ENCODE measurements at places on chromosomes 11 and 22.

DNA sequence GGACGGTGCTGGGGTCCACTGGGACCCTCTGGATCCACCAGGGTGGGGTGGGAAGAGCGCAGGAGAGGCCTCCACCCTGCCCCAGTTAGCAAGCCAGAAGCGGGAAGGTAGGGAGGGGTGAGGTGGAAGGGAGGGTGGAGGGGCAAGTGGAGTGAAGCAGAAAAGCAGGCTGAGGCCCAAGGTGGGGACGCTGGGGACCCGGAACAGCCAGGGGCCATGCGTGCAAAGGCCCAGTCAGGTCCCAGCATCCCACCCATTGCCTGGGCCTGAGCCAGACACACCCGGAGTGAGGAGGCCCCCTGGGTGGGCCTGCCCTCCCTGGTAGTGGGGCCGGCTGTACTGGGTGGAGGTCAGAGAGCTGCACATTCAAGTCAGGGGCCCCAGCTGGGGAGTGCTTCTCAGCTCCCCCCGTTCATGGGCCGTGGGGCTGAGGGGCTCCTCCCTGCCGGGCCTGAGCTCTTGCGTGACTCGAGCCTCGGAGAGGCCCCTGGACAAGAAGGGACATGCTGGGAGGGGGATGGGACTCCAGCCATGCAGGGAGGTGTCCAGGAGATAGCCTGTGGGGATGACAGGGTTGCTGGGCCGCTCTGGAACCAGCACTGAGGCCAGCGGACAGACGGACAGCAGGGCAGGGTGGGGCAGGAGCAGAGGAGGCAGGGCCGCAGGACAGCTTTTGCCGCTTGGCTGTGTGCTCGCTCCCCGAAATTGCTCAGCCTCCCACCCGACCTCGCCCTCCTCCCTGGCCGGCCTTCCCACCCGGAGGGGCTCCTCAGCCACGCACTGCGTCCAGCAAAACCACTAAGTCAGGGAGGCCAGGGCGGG, 7.7 kb downstream of the TNNT3 start:
- DNase-seq = no peak

DNA sequence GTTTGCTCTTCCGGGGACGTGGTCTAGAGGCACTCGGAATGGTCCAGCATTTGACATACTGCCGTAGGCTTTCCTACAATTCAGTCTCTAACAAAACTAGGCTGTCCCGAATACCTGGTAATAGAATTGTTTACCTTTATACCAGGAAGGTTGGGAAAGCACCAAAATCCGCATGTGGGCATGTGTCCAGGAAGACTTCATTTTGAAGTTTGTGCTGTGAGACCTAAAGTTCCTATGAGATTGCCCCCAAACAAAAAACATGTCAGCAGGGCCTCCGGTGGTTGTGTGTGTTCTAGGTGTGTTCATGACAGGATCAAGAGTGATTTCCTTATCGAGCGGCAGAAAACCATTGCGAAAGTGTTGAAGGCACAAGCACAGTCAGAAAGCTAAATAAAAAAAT, 26.1 kb downstream of the HSPA8 start:
- DNase-seq = no peak

- DNase-seq = no peak
Measured at GRCh38 chr11:35583126-35583525, 35.1 kb upstream of the FJX1 start.

- no peak for DNase-seq
Measured at GRCh38 chr11:117557361-117557760, 229.7 kb downstream of the CEP164 start.

DNA sequence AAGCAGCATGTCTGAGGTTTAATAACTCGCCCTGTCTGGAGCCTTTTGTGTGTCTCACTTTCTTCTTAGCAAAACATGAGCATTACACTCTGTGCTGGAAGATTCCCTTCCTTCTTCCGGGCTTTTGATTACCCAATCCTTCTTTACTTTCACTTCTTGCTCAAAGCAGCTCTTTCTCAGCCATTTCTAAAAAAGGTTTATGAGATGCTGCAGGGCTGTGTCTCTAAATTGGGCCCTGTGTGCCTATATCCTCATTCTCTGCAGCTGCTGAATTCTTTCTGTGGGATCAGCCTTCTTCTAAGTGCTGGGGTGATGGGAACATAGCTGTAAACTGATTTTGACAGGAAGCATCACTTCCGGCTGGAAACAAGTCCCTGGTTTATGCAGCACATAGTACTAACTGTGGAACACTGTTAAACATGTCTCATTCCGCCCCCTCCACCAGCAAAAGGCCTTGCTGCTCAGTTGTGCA, 71.8 kb downstream of the PIWIL4 start:
- DNase-seq = peak; percentile 33

DNA sequence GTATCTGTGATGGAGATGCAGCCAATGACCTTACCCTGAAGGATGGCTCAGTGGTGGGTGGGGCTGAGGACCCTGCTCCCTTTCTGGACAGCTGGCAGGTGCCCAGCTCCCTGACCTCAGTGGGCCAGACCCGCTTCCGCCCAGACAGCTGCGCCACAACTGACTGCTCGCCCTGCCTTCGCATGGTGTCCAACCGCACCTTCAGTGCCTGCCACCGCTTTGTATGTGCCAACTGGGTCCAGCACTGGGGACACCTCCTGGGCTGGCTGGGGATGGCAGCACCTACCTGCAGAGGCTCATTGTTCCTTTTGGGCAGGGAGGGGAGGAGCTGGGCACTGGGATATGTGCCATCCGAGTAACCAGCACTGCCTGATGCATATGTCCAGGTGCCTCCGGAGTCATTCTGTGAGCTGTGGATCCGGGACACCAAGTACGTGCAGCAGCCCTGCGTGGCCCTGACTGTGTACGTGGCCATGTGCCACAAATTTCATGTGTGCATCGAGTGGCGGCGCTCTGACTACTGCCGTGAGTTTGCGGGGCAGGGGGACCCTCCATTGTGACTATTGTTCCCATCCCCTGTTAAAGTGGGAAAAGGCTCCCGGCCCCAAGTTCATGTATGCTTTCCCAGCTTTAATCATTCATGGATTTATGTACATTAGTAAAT, 84.8 kb downstream of the OTOG start:
- no peak for DNase-seq

- DNase-seq = no peak
Measured at GRCh38 chr22:21044931-21045584, 688 bp upstream of the LRRC74B start.

- no peak for DNase-seq
Measured at GRCh38 chr11:27230192-27230572, 132.8 kb downstream of the CCDC34 start.

DNA sequence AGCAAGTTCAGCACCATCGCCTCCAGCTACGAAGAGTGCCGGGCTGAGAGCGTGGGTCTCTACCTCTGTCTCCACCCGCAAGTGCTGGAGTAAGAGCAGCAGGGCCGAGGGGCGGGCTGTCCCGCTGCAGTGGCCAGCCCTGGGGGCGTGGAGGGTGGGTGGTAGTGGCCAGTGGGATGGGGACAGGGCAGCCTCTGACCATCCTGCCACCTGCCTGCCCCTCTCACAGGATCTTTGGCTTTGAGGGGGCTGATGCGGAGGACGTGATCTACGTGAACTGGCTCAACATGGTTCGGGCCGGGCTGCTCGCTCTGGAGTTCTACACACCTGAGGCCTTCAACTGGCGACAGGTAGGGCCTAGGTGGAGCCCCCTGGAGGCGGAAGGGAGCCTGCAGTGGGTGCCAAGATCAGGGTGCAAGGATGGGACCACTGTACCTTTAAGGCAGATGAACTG, 15.0 kb upstream of the BBS1 start:
- DNase-seq = no peak

- no peak for DNase-seq
Measured at GRCh38 chr11:126853732-126854131, 146.8 kb downstream of the KIRREL3 start.

- DNase-seq = no peak
Measured at GRCh38 chr11:83088965-83089364, 17.3 kb upstream of the RAB30 start.

DNA sequence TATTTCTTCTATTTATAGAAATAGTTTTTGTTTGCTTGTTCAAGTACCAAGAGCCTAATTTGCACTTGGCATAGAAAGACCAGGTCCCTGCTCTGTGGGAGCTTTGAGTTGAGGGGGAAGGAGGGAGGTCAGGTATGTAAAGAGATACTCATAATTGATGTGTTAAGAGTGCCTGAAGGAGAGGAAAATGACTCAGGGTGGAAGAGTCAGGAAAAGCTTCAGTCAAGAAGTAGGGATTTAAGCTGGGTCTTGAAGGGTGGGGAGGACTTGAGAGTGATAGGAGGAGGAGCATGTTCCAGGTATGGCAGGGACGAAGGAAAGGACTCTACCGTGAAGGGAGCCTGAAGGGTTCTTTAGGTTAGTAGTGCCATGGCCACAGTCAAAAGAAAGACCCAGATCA, 9.0 kb downstream of the RBX1 start:
- no peak for DNase-seq

GRCh38 chr11:83249972-83250593, 36.1 kb downstream of the CCDC90B start:
- no peak for DNase-seq

DNA sequence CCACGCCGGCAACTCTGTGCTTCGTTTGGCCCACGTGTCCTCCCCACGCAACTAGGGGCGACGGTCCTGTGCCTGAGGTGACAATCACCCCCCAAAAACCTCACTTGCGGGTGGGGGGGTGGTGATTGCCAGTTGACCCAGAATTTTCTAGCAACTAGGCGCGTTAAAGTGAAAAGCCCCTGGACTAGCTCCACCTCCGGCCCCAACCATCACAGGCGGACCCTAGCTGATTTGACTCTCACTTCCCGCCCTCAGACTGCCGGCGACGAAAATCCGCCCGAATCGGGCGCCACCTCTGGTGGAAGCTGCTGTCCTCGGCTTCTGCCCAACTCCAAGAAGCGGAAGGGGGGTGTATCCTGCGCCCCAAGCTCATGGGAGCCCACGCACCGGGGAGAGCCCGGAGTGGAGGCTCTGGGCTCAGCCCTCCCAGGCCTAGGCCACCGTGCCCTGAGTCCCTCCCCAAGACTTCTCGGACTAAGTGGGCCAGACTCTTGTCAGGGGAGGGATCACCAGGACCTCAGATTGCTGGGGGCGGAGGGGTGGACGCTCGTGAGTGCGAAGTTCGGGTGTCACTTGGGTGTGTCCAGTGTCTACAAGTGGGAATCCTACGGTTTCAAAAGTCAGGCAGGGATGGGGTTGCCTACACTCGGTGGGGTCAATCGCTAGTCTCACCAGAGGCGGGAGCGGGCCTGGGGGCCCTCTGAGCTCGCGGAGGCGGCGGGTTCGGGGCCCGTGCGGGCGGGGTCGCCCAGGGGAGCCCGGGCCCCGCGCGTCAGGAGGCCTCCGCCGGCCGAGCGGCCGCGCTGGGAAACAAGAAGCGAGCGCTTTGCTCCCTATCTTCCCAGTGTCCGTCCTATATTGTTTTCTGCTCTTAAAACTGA, 12.3 kb downstream of the PAX6 start:
- DNase-seq = no peak

- DNase-seq = no peak
Measured at GRCh38 chr11:35507688-35508087, 17.7 kb downstream of the PAMR1 start.

GRCh38 chr11:24944891-24945290, 448.0 kb downstream of the LUZP2 start:
- DNase-seq = no peak

DNA sequence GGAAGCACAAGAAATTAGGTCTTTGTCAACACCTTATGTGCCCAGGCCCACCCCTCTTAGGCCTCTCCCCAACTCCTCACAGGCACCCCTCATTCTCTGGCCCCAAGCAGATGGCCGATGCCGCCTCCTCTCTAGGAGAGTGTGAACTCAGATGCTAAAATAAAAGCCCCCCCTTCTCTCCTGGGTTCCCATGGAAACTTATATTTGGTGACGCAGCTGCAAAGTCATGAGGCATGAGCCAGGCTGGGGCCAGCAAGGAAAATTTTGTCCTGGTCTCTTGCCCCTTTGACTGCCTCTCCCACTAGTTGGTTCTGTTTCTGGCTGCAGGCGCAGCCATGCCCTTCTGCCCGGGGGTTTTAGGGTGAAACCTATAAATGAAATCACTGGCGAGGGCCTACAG, 11.8 kb downstream of the RCOR2 start:
- DNase-seq = peak; percentile 47

GRCh38 chr11:109641549-109641948, 219.6 kb downstream of the C11orf87 start:
- no peak for DNase-seq

GRCh38 chr22:24247011-24247507, 2.2 kb upstream of the GGT5 start:
- DNase-seq = no peak

- no peak for DNase-seq
Measured at GRCh38 chr11:64083398-64084080, 47.8 kb downstream of the FLRT1 start.

DNA sequence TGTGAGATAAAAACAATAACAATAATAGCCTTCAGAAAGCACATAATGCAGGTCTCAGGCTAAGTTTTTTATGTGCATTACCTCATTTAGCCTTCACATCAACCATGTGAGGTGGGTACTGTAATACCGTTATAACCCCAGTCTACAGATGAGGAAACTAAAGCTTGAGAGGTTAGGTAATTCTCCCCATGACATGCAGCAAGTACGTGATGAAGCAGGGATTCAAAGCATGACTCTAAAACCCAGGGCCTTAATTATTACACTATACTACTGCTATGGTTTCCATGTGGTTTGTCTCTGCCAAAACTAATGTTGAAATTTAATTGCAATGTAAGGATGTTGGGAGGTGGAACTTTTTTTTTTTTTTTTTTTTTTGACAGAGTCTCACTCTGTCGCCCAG, 37.7 kb upstream of the FDX1 start:
- DNase-seq = no peak

- peak; percentile 32 for DNase-seq
Measured at GRCh38 chr11:45021692-45022141, 71.0 kb upstream of the TP53I11 start.

DNA sequence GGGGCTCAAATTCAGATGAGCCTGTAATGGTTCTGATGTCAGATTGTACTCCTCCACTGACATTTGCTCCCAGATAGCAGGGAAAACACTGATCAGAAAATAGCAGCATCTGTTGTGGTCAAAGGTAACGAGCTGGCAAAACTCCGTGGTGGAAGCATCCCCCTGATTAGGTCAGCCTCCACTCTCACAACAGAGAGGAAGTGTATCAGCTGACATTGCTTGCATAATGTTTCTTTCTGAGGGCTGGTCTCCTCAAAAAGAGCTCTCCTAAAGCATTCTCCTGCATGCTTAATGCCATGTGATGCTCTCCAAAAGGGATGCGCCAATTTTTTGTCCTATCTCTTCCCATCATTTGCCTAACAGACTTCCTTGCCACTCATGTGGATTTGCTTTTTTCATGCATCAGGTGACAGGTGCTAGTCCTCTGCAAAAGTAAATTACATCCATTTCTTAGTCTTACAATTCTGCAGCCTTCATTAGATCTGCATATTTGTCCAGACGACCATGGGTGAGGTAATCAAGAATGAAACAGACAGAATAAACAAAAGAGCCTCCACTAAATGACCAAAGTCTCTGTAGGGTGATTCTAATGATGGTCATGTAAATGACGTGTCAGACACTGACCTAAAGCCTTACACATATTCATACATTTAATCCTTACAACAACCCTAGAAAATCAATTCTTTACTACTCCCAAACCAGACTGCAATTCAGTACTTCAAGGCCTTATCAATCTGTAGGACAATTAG, 6.4 kb upstream of the TENM4 start:
- no peak for DNase-seq

Measured in anterior cingulate cortex (tissue), 58 donors.